ENCODE measurements at places on chromosomes 6 and 20.
A peak's percentile ranks its signal among the peaks of the same experiment; 100 is the strongest.

DNA sequence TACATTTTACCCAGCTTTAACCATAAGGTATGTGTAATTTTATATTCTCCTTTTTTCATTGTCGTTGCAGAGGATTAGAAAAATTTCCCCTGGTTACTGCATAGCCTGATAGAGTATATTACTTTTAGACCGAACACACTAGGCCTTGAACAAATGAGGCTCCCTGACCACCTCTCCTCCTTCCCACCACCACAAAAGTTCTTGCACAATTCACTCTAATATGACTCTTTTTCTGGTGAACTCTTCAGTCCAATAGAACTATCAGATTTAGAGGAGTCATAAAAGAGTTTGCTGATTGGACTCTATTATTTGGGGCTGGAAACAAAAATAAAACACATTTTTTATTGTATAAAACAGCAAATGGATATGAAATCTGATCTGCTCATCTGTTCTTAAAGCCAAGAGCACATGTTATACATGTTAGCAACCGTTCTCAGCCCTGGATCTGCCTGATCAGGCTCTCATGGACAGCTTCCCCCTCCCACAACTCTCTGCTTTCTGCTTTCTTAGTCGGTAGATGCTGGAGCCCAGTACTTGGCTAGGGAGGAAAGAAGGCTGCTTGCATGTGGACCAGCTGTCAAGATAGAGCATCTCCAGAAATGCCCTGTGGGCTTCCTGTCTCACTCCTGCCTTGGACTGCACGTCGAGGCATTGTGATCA, 83.5 kb downstream of the CD164 start:
- no peak for DNase-seq

- DNase-seq = no peak
These were observed 37.0 kb upstream of the RAB23 start for GRCh38 chr6:57259064-57259463.

DNA sequence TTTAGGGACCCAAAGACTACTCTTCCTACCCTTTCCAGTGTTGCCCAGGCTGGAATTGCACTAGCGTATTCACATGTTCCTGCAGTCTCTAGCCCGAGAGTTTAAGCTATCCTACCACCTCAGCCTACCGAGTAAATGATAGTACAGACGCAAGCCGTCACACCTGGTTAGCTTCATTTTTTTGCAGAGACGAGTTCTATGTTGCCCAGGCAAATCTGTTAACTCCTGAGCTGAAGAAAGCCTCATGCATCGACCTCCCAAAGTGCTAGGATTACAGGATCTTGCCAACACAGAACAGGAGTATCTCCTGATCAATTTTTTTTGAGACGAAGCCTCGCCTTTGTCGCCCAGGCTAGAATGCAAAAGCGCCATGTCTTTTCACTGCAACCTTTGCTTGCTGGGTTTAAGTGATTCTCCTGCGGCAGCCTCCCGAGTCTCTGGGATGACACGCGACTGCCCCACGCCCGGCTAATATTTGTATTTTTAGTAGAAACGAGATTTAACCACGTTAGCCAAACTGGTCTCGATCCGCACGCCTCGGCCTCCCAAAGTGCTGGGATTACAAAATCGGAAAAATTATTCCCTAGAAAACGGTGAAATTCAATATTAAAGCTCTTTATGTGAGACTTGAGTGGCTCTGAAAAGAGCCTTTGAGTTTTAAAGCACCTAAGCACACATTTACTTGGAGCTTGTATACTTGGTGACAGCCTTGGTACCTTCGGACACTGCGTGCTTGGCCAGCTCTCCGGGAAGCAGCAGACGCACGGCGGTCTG, 128.5 kb downstream of the HFE start:
- DNase-seq = peak; percentile 50

DNA sequence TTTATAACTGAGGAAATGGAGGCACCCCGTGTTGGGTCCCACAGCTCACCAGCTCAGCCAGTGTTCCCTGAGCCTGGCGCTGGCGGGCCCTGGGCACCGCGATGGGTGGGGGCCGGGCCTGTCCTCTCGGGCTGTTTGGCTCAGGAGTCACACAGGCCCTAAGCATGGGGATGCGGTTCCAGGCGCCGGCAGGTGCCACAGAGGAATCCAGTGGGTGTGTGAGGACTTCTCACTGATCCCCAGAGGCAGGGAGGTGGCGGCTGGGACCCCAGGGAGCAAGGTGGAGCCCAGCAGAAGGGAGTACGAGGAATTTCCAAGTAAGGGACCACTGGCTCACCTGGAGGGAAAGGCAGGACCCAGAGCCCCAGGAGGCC, 57.5 kb downstream of the IRF4 start:
- no peak for DNase-seq

DNA sequence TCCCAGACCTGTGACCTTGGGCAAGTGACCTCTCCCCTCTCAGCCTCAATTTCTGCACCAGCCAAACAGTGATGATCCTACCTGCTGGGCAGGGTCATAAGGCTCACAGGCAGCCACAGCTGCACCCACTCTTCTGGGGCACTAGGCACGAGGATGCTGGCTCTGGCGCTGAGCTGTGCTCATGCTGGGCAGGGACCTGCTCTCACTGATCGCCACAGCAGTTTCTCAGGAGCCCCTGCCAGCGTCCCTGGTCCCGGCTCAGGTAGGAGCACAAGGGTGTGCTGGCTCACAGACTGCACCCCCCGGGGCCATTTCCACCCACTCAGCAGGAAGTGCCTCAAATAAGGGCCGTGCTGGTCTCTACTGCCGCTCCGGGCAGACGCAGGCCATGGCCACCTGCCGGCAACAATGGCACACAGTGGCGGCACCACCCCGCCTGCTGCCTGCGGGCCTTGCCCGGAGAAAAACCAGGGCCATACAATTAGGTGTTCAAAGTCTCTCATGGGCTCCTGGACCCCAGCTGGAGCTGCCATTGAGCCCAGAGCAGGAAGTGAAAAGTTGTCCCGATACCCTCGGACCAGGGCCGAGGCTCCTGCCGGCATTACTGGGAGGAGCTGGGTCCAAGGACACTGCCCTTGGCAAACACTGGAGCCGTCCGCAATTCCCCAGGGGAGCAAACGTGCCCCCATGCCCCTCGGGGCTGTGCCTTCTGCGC, 4.6 kb upstream of the CABLES2 start:
- DNase-seq = no peak

GRCh38 chr20:57261457-57262251, 4.8 kb downstream of the BMP7 start:
- no peak for DNase-seq

GRCh38 chr20:37243937-37244571, 17.6 kb downstream of the GHRH start:
- no peak for DNase-seq

DNA sequence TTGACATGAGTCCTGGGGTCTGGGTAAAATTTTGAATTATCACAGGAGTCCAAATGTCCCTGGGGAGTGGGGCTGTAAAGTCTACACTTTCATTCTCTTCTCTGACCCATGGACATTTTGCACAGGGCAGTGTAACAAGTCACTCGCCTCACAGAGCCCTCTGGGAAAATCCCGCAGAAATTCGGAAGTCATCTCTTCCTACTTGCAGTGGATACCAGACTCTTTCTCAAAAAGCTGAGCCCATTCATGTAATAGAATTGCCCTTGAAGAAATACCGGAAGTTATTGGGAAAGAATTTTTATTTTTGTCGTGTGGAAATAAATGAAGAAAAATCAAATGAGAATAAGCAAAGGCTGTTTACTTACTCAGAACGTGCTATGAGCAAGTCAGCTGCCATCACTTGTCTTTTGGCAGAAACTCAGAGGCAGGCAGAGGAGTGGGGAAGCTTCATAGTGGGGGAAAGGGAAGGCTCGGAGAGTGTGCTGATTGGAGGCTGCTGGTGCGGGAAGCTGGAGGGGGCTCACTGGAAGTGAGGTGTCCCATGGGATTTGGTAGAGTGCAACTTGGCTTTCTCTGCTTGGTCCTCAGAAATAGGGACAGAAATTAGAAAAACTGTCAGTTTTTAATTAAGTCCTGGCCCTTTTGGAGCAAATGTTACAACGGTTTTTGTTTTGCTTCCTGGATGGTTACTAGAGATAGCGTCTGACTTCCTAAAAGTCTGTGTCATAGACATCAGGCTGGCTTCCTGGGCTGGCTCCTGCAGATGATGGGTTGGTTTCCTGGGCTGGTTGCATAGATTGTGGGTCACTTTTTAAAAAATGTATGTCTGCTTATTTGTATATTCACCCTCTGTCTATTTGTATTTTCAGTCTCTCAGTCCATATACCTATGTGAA, 79.8 kb upstream of the EEF1E1 start:
- DNase-seq = no peak

GRCh38 chr6:157755746-157756411, 67.2 kb upstream of the SNX9 start:
- DNase-seq = peak; percentile 36

GRCh38 chr6:77604476-77604875, 48.4 kb upstream of the MEI4 start:
- no peak for DNase-seq

- no peak for DNase-seq
These were observed 35.1 kb downstream of the SRC start for GRCh38 chr20:37380864-37381579.

GRCh38 chr20:23094213-23094896, 8.2 kb upstream of the CD93 start:
- DNase-seq = no peak

GRCh38 chr6:145903356-145904102, 60.6 kb downstream of the SHPRH start:
- DNase-seq = no peak

GRCh38 chr6:43734294-43734665, 35.7 kb upstream of the VEGFA start:
- DNase-seq = no peak
